ENCODE measurements at places on chromosomes 16 and 17.

GRCh38 chr17:48011405-48012150, 26.0 kb downstream of the COPZ2 start:
- no peak for DNase-seq

- DNase-seq = peak; percentile 71
Measured at GRCh38 chr16:85353839-85354685, 241.8 kb upstream of the CIBAR2 start.

DNA sequence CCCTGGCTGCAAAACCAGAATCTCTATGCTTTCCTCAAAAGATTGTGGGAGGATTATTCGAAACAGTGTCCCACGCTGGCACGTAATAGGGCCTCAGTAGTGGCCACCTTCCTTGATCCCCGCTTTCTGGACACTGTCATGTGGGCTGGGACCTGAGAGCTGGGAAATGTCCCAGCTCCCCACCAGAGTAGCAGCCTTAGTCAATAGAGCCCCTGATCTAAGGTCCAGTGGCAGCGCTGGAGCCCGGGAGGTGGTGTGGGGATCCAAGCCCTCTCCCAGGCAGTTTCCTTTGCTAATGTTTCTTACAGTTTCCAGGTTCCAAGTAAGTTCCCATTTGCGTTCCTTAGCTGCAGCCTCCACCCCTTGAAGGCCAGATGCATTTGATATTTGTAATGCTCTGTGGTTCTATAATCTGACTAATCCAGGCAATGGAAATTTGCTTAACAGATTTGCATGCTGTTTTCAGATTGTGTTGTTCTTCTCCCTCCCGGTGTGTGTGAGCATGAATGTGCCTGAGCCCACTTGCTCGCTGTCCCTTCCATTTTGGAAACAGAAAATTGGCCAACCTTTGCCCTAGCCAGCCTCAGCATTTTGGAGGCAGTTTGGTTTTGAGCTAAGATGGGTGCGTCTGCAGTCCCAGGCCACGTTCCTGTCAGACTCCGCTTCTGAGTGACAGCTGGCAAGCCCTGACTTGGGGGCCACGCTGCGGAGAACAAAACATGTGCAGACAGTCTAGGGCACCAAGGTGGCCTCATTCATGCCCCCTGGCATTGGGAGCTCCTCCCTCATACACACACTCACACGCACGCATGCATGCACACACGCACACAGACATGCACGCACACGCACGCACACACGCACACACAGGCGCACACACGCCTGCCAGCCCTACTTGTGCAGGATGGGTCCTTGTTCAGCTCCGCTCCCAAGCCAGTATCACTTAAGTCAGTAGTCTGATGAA, 69.4 kb downstream of the CCDC182 start:
- DNase-seq = peak; percentile 24

- DNase-seq = no peak
Measured at GRCh38 chr16:26395700-26396099, 671.0 kb upstream of the C16orf82 start.

DNA sequence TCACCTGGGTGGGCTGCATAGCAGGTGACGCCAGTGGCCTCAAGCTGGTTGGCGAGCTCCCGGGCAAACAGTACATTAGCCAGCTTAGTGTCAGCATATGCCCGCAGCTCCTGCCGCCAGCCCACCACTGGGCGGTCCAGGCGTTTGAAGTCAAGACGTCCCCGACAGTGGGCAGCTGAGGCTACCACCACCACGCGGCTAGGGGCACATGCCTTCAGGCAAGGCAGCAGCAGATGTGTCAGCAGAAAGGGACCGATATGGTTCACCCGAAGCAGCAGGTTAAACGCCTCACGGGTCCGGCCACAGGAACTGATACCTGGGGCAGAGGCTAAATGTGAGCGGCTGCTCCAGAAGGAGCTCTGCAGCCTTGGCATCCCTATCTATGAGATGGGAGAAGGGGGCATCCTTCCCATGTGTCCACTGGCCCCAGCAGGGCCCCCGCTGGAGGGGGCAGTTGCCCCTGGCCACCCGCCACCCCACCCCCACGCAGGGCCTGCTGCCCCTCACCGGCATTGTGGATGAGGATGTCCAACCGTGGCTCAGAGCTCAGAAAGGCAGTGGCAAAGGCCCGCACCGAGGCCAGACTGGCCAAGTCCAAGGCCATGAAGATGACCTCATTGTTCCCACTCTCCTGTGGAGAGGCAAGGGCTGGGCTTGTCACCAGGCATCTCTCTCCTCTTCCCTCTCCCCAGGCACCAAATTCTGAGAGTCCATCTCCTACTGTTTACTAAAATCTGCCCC, 1.7 kb downstream of the DHRS13 start:
- no peak for DNase-seq

DNA sequence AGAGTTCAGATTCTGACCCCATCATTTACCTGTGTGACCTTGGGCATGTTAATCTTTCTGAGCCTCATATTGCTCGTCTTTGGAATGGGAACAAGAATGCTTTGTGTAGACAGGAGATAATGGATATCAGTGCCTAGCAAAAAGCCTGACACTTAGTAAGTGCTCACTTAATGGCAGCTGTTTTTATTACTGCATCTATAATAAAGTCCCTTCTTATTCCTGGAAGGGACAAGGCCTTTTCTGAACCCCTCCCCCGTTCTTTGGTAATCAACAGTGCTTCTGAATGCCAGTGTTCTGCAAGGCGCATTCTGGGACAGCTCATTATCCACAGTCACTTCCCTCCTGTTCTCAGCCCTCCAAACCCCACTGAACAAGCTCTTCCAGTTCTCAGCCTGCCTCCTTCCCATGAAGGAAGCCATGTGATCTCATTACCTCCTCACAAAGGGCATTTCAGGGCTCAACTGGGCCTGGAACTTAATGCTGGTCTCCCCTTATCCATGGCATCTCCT, 25.1 kb upstream of the SUPT4H1 start:
- DNase-seq = no peak

DNA sequence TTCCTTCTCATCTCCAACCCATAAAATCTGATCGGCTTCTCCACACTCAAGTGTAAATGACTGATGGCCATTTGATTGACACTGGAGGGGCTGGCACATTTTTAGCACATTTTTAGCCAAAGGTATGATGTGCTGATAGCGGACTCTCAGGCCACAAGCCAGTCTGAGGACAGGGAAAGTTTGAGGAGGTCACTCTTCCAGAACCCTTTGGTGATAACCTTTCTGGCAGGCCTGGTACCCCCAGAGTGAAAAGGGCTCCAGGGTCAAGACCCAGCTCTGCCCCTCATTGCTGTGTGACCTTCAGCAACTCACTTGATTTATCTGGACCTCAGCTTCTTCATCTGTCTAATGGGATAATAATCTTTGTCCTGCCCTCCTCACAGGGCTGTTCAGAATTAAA, 1.7 kb upstream of the NLRC5 start:
- no peak for DNase-seq

DNA sequence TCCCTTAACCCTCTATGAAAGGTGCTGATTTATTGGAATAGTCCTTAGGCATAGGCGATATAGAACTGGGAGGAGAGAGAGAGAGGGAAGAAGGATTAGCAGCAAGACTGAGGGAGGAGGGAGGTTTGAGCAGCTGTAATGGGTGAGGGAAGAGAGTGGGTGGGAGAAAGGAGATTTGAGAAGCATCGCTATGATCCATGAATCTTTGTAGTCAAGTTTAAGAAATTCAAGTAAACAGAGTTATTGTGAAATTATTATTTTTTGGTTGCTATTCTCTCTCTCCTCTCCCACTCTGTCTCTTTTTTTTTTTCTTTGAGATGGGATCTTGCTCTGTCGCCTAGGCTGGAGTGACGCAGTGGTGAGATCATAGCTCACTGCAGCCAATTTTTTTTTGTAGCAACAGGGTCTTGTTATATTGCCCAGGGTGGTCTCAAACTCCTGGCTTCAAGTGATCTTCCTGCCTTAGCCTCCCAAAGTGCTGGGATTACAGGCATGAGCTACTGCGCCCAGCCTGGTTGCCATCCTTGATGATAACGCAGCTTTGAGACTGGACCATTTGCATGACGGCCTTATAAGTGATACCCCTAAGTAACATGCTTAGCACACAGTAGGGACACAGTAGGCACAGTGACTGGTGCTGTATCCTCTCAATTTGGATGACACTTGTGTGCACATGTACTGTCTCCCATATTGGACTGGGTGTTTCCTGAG, 21.0 kb upstream of the TNS4 start:
- no peak for DNase-seq

DNA sequence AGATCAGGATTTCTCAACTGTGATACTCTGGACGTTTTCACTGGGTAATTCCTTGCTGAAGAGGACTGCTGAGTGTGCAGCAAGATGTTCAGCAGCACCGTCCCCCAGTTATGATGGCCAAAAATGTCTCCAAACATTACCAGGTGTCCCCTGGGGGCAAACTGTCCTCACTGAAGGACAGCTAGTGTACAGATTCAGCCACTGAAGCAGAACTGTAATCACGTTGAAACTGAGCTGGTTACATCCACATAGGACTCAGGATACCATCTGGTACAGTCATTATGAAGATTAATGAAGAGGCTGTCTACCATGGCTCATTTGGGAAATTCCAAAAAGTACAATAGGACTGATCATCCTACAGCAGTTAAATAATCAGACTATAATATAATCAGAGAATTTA, 43.3 kb upstream of the GINS3 start:
- DNase-seq = no peak

- DNase-seq = no peak
Measured at GRCh38 chr17:68446626-68447041, 10.7 kb downstream of the WIPI1 start.

- no peak for DNase-seq
Measured at GRCh38 chr16:50299508-50300105, 33.3 kb downstream of the ADCY7 start.

GRCh38 chr17:75549246-75550138, 24.0 kb downstream of the LLGL2 start:
- DNase-seq = no peak

DNA sequence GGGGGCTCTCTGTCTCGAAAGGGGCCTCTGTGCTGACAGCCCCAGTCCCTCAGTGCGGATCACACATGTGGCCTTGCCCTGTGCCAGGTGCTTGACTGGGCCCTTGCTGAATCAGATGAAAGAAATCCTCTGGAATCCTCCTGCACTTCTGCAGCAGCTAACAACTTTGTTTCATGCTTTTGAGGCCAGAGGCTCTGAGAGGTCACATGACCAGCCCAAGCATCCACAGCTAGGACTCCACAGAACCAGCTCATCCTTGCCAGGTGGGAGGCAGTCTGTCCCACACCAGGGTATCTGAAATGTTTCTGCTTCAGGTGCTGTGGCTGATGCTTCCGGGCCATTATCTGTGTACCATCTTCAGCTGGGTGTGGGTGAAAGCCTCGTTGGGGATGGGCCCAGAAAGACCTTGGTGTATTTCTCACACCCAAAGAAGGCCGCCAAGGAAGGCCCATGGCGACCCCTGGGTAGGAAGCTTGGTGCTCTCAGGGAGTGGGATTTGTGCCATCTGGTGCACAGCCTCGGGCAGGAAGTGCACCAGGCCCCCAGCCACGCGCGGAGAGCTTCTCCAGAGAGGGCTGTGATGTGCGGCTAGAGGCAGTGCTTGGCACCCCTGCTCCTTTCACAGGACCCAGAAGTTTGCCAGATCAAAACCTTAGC, 143.8 kb downstream of the CLEC16A start:
- DNase-seq = no peak

GRCh38 chr16:86501989-86502855, 8.1 kb upstream of the FOXF1 start:
- DNase-seq = no peak

DNA sequence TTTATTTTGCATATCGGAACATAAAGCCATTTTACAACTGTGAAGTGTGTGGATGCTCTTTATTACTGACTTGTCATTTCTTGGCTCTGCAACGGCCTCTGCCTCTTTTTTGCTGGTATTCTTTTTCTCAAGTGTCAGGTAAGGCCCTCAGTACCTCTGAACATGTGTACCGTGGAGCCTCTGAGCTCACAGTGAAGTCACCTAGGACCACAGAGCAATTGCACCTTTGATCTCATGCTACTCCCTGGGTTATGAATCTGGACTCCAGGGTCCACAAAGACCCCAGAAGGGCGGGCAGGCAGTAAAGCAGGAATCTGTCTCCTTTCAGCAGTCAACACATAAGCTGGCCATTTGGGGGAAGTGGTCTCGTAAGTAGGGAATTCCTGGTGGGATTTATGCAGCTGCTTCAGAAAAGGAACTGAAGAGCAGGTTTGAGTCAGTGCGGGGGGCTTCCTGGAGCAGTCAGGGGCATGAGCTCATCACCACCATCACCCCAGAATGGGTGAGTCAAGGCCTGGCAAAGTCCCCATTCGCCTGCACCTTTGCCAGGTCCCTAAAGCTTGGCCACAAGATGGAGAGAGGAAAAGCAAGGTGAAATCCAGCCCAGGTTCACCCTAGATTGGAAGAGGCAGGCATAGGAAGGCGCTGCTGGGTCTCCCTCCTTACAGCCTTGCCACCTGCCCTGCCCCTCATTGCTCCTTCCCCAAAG, 33.0 kb downstream of the TBX4 start:
- DNase-seq = peak; percentile 31

DNA sequence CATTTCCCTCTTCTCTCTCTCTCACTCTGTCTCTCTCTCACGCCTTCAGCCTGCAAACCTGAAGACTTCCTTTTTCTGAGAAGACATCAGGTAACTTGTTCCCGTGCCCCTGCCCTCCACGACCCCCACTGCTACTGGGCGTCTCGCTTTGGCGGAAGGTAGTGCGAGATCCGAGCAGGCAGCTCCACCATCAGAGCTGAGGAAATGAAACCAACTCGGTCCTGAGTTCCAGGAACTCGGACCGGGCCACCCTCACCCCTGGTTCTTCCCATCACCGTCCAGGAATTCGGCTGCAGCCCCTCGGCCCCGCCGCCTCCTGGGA, 585 bp downstream of the MLKL start:
- DNase-seq = no peak

DNA sequence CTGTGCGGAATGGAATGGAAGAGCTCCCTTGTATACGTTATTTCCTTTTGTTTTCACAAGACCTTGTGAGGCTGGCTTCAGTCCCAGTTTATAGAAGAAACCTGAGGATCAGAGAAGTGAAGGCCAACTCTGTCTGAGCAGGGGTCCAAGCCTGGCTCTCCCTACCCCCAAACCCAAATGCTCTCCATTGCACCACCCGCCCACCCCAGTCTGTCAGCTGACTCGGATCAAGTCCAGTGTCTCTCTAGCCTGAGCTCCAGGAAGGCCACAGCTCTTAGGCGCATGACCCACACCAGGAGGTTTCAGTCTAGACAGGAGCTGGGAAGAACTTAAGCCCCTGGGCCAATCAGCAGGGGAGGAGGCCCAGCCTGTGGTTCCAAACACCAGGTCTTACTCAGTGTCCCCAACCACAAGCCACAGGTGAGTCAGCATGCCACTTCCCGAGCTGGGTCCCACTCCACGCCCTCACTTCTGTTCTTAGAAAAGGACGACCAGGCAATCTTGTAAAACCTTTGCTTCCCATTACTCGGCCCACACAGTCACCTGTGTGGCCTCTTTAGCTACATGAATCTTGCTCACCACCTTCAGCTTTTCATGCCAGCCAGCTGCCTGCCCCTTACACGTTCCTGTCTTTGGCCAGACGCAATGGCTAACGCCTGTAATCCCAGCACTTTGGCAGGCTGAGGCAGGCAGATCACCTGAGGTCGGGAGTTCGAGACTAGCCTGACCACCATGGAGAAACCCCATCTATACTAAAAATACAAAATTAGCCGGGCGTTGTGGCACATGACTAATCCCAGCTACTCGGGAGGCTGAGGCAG, 27.8 kb downstream of the TK2 start:
- no peak for DNase-seq

GRCh38 chr17:45125509-45125908, 6.8 kb downstream of the PLCD3 start:
- no peak for DNase-seq

GRCh38 chr17:28698253-28698941, 13.3 kb downstream of the PROCA1 start:
- DNase-seq = no peak

GRCh38 chr17:75611851-75612429, 21.3 kb upstream of the SMIM5 start:
- no peak for DNase-seq

- DNase-seq = no peak
Measured at GRCh38 chr16:66913081-66913480, 5.6 kb downstream of the CDH16 start.

Data from mesothelial cell of epicardium (in vitro differentiated cells).